ENCODE measurements at places on chromosomes 3 and 15.

DNA sequence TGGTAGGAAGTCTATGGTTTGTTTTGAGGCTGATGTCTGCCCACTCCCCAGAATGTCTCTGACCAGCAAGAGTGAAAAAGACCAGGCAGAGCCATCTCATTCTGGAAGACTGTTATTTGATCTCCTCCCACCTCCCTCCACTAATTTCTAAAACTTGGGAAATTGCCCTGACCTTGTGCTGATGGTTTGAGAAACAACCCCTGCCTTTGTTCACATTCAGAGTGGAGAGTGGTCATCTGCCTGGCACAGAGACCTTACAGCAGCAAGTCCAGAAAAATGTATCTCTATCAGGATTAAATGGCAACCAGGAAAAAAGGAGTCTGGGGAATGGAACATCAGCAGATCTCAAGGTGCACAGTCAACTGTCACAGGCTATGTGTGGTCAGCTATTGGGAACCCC lies 25.7 kb downstream of the SPATA12 start:
- DNase-seq: no peak

- no peak for DNase-seq
Observed at GRCh38 chr3:18351069-18351628, 74.0 kb downstream of the SATB1 start.

DNA sequence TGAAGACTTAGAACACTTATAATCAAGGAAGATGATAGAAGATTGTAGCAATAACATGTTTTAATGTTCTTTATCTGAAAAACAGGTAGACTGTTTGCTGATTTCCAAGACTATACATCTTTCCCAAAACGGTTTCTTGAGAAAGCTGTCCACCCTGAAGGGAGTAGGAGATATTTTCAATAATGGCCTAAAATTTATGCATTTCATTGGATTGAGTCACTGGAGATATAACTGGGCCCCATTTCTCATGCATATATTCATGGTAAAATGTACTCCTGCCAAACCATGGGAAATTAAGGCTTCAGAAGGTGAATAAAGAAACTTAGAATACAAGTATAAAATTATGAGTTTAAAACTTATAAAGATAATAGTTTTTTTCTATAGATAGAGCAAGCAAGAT lies 143.9 kb downstream of the LSAMP start:
- DNase-seq: no peak

DNA sequence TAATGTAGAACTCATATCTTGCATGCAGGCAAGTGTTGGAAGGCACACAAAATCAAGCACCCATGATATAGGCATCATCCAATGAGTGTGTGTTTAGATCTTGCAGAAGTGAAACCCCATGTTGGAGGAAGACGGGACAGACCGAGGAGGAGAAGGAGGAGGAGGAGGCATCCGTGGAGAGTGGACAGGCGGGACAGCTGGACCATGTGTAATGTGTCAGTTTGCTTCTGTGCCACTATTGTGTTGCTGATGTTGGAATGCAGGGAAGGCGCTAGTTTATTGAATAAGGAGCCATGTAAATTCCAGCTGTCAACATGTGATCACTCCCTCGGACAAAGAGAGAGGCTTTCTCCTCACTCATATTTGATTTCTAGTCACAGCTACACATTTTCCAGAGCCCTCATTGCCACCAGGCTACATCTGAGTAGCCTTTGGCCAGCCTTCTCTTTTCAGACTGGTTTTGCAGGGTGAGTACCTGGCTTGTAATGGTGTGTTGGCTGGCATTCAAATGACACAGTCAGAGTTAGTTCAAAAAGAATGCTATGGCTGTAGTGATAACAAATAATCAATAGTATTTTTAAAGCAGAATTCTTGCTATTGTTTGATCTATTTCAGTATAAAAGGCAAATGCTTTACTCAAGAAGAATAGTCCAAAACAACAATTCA lies 1037.6 kb upstream of the NR2F2 start:
- no peak for DNase-seq

GRCh38 chr3:13853978-13854296 lies 25.9 kb downstream of the WNT7A start:
- peak; percentile 96 for DNase-seq

- DNase-seq: no peak
Observed at GRCh38 chr3:71651625-71652024, 68.1 kb upstream of the FOXP1 start.

- DNase-seq: peak; percentile 42
Observed at GRCh38 chr15:70558406-70559264, 204.7 kb downstream of the UACA start.
